ENCODE measurements at places on chromosomes 1 and 21. TPM values are rescaled to one million over a fixed set of nuclear protein-coding genes. Genes with fewer than 3 reads are reported as not detected.

GRCh38 chr1:31954607-31955283 lies 16.6 kb upstream of the PTP4A2 start:
- DNase-seq, result peak; percentile 87

GRCh38 chr1:230828421-230828820 lies 39.9 kb downstream of the C1orf198 start:
- DNase-seq, result peak; percentile 4

- no peak for DNase-seq
These were observed 80.0 kb downstream of the S1PR1 start for GRCh38 chr1:101316799-101317198.

GRCh38 chr21:27649323-27649722 lies 682.4 kb upstream of the ADAMTS5 start:
- DNase-seq, result no peak

Gene IVNS1ABP
- total RNA-seq, result 117 TPM
